Putamen (tissue), 1 donor: ENCODE measurements at places on chromosomes 16 and 17.
A peak's percentile ranks its signal among the peaks of the same experiment; 100 is the strongest.

DNA sequence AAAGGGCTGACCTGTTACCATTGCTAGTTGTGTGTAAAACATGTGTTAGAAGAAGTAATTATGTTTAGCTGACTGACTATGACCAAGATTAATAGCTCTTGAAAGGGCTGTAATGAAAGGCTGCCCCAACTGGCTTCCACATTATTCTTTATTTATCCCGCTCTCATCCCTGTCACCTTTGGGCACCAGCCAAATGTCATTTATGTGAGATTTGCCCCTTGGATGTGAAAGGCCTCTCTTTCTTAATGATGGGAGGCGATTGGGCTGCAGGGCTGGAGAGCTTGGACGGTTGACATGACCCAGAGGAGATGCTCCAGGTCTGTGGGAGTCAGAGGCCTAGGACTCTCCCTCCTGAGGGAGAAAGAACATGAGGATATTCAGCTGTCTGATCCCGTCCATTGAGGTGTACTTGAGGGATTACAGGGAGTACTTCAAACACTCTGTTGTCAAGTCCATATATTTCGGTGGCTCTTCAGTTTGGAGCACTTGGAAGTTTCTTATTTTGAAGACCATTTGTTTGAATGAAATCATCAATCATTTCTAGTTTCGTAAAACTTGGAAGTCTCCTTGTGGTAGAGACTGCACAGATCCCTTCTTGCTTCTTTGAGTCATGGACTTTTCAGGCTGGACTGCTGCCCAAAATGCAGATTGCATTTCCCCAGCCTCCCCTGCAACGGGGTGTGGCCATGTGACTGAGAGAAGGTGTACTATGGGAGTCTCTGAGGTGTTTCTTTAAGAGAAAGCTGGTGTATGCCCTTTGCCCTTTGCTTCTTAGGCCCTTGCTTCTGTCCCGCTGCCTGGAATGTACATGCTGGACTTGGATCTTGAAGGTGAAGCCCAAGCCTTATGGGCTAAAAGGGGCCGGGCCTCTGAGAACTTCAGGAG, 51.3 kb downstream of the FTO start:
- DNase-seq = no peak

GRCh38 chr16:5642011-5642410, 544.4 kb upstream of the EEF2KMT start:
- no peak for DNase-seq

- DNase-seq = no peak
Observed at GRCh38 chr17:44786551-44787081, 27.8 kb downstream of the ADAM11 start.

DNA sequence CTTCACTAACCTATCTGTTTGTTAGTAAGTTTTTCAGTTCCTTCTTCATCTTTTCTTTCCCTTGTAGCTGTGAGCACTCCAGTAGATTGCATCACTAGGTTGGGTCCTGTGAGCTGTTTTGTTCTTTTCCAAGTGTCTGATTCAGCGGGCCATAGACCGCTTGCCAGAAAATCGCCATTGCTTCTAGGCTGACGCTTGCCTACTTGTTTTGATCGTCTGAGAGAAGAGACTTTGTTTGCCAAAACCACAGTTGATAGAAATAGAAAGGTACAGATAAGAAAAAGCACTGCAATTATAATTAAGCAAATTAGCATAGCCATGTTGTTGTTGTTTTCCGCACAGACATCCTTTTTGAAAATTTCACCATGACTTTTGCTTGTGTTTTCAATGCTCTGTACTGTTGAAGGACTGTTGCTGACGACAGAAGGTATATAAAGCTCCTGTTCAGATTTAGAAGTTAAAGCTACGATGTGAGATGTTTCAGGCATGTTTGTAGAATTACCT, 3.1 kb downstream of the EVI2A start:
- DNase-seq = peak; percentile 90

- DNase-seq = no peak
Observed at GRCh38 chr17:6708357-6708961, 4.7 kb downstream of the SLC13A5 start.

- DNase-seq = no peak
Observed at GRCh38 chr17:33038740-33039139, 47.1 kb downstream of the SPACA3 start.

GRCh38 chr16:58638148-58639036, 8.8 kb upstream of the CNOT1 start:
- DNase-seq = no peak

- peak; percentile 48 for DNase-seq
Observed at GRCh38 chr17:7177191-7177953, 1.8 kb downstream of the ASGR1 start.

DNA sequence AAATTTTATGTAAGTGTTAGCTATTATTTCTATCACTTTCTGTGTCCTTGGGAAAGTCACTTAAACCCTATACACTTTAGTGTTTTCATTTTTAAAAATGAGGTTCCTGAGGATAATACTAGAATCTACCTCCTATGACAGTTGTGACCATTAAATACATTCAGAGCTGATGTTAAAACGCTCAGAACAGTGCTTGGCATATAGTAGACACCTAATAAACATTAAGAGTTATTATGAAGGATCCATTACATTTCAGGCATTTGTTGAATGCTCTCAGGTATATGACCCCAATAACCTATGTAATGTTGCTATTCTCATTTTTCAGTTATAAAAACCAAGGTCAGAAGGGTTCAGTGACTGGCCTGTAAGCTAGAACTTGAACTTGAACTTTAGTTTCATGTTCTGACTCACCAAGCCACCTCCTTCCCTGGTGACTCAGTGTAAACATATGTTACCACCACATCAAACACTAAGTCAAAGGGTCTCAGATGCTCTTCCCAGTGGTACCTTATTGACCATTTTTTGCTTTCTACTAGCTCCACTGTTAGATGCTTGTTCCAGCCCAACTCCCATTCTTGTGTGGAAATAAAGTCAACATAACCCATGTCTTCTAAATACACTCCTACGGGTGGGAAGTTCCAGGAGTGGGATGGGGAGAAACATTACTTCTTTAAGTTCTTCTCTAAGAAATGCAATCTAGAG, 47.6 kb downstream of the HSD17B2 start:
- no peak for DNase-seq

GRCh38 chr17:76135810-76136188, 5.2 kb downstream of the FOXJ1 start:
- DNase-seq = no peak

DNA sequence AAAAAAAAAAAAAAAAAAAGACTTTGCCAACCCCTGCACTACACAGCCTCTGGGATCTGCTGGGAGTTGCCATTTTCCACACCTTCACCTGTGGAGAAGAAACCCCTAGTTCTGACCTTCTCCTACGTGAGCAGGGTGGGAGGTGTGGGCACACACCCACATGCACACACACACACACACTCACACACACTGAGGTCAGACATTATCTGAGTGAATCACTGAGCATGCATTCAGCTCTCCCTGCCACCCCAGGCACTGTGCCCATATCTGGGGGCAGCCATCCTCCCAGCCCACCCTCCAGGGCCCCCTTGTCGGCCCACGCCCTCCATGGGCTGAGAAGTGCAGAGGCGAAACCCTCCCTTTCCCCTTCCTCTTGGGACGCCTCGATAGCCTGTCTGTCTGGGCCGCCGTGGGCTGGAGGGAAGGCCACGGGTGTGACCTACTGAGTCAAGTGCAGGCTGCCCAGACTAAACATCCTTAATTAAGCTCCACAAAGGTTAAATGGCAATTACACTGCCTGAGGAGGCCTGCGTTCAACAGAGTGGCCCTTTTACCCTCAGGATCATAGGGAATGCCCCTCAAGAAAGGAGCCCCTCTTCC, 143.8 kb downstream of the C16orf95 start:
- no peak for DNase-seq

- DNase-seq = peak; percentile 78
Observed at GRCh38 chr16:23920446-23920845, 84.7 kb downstream of the PRKCB start.

GRCh38 chr17:81295676-81296381, 722 bp upstream of the SLC38A10 start:
- no peak for DNase-seq

DNA sequence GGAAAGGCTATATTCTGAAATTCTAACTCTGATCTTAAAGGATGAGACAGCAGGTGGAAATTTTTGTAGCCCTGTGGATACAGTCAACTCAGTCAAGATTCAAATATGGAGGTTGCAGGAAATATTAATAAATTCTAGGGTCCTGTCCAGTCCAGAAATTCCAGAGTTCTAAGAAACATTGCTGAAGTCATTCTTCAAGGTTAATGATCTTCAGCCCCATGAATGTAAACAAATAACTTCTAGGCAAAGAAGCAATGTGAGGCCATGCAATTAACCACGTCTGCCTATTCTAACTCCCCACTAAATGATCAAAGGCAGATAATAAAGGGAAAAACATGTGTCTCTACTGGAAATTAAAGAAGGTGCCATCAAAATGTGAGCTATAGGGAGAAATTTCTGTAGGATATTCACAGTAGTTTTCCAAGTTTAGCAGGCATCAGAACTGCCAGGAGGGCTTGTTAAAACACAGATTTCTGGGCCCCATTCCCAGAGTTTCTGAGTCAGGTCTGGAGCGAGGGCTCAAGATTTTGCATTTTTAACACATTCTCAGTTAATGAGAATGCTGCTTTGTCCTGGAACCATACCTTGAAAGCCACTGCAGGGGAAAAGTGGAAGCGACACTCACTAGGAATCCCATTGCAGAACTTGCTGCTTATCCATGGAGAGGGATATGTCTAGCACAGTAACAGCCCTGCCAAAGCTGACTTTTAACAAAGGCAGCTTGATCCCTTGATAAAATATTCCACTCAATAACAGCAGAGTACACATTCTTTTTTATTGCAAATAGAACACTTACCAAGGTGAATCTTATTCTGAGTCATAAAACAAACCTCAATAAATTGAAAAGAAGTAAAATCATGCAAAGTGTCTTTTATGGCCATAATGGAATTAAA, 61.8 kb downstream of the DNAH3 start:
- DNase-seq = no peak

- DNase-seq = no peak
Observed at GRCh38 chr17:78684026-78684425, 98.0 kb downstream of the CYTH1 start.

- no peak for DNase-seq
Observed at GRCh38 chr17:80364091-80364691, 50.8 kb upstream of the ENDOV start.

DNA sequence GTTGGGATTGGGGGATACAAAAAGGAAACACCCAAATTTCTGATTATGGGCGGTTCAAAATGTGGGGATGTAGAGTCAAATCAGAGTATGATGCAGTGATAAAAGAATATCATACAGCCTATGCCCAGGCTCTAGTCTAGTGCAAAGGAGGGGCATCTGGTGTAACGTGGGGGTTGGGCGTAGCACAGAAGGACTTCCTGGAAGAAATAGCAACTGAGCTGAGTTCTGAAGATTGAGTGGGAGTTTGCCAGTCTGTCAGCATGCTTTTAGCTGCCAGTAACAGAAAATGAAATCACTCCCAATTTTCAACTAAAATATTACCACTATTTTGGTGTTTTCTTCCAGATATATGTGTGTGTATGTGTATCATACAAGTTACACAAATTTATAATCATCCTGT, 196.9 kb downstream of the SPECC1 start:
- DNase-seq = no peak

GRCh38 chr17:50180620-50181019, 14.8 kb downstream of the SGCA start:
- DNase-seq = no peak

- no peak for DNase-seq
Observed at GRCh38 chr16:55169780-55170179, 154.2 kb upstream of the IRX6 start.

GRCh38 chr17:50690887-50691549, 16.7 kb downstream of the ANKRD40 start:
- DNase-seq = no peak

DNA sequence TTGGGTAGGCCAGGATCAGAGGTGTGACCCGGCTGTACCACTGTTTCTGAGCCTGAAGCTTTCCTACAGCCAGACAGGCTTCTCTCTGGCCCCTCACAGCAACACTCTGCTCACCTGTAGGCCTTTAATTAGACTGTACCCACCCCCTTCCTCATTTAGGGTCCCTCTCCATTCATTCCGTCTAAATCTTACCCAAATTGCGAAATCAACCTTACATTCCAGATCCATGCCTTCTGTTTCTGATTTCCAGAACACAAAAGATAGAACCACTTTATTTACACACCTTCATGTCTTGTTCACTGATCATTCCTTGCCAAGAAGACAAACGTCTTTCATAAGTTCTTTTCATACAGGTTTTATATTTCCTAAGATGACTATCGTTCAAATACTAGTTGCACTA, 160.8 kb downstream of the ZNF18 start:
- no peak for DNase-seq

DNA sequence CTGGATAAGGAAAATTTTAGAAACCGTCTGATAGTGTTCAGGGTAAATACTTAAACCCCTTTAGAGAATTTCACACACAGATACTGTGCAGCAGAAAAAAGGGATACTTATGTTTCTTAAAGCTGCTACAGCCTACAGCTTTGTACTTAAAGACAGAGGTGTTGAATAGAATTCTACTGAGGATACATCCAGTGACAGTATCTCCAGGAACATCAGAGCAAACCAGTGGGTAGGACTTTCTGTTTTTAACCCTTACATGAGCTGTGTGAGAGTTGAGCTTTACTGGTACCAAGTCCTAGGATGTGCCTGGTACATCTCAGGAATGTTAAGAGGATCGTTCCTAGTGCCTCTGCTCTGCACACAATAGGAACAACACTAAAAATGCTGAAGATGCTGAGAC, 191.5 kb downstream of the FTO start:
- DNase-seq = no peak

DNA sequence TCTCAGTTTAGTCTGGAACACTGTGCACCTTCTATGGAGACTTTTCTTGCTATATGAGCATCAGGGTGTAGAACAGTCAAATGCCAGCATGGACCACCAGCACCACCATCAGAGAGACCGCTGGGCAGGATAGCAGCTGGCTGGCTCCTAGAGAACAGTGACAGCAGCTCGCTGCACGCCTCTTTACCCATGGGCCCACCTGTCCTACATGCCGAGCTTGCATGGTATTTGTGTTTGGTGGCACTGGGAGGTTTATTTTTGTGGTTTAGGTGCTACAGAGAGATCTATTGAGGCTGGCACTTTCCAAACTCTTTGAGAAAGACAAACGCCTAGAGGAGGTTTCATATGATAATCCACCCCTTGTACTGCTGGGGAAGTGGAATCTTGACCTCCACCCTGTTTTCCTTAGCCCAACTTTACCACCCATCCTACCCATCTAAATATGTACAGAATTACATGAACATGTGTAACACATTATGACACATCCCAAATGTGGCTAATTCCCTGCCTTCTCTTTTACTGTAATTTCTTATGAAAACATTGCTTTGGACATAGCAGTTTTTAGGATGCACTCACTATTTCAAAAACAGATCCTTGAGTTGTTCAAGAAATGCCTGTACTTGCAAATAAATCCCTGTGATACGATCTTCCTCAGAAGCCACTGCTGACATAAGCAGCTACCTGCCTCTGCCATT, 46.3 kb downstream of the COG7 start:
- DNase-seq = no peak
